Aorta (tissue), 5 donors: ENCODE measurements at places on chromosomes 5 and 9. TPM values are rescaled to one million over a fixed set of nuclear protein-coding genes. Genes with fewer than 3 reads are reported as not detected.

DNA sequence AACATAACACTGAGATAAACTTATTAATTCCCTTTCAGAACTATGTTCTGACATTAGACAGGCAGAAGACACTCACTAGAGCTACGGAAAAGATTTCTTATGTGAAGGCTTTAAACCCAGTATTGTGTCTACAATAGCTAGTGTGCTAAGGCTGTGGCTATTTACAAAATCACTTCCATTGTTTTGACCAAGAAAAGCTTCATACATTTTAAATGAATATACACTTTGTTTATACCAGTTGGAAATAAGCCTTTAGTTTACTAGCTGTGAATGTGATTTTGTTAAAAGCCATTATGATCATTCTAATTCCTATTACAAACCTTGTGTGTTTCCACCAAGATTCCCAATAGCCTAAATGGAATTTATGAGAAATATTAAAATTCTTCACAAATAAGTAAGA is 83.0 kb downstream of the AGTPBP1 start:
- no peak for DNase-seq
- H3K27me3 ChIP-seq, result no peaks in the 10 kb centered on the region
- H3K27ac ChIP-seq, result no peak overlapping the region
- peaks cover 2% of the 10 kb centered on the region for H3K36me3 ChIP-seq
- H3K4me1 ChIP-seq, result peaks cover 4% of the 10 kb centered on the region
- no peak overlapping the region for H3K4me3 ChIP-seq

GRCh38 chr5:112356178-112356956 is 62.7 kb downstream of the EPB41L4A start:
- no peak for DNase-seq
- H3K27me3 ChIP-seq, result no peaks in the 10 kb centered on the region
- peaks cover 3% of the 10 kb centered on the region for H3K4me1 ChIP-seq
- no peak overlapping the region for H3K27ac ChIP-seq
- no peak overlapping the region for H3K4me3 ChIP-seq

DNA sequence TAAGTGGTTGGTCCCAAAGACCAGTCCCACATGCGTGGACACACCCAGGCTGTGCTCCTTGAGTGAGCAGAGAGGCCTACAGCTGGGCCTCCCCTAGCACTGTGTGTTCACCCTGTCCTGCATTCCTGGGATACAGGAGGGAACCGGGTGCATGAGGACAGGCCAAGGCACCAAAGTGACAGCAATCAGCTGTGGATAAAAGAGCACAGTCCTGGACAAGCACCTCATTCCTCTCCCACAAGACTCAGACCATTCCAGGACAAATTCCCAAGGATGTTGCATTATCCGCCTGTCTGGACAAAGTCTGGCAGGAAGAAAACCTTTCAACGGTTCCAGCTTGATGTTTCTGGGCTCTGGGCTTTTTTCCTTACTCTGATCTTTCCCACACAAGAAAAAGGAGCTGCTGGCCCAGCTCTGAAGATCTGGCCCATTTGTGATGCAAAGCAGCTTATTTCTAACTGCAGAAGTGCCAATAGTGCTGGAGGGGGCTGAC is 273.2 kb downstream of the ENC1 start:
- H3K27ac ChIP-seq, result no peak overlapping the region
- no peaks in the 10 kb centered on the region for H3K27me3 ChIP-seq
- DNase-seq, result no peak
- H3K4me1 ChIP-seq, result no peaks in the 10 kb centered on the region
- no peaks in the 10 kb centered on the region for H3K36me3 ChIP-seq

DNA sequence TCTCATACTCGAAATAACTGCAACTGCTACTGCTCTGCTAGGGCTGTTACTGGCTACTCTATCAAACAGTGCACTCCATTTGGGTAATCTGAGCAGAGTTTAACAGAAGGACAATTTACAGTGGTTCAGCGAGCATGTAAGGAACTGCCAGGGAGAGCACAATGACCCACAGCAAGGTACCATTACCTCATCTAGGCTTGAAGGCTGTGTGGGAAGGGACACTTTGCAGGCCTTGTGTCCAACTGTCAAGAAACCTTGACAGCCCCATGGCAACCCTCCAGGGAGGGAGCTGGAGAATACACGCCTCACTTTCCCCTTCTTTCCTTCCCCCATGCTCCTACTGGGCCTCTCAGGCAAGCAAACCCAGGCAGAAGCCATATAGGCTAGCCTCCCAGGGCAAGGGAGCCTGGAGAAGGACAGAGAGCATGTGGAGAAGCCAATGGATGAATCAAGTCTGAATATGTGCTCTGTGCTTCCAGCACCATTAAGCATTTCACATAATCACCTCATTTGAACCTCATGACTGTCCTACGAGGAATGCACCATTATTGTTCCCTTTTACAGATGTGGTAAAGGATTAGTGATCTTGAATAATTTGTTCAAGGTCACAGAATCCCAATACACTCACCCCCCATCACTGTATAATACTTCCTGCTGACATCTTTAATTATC is 49.9 kb upstream of the JAK2 start:
- H3K27ac ChIP-seq, result peak overlapping the region; percentile 17
- no peaks in the 10 kb centered on the region for H3K36me3 ChIP-seq
- no peak overlapping the region for H3K4me3 ChIP-seq
- no peak for DNase-seq
- H3K4me1 ChIP-seq, result peaks cover 10% of the 10 kb centered on the region

DNA sequence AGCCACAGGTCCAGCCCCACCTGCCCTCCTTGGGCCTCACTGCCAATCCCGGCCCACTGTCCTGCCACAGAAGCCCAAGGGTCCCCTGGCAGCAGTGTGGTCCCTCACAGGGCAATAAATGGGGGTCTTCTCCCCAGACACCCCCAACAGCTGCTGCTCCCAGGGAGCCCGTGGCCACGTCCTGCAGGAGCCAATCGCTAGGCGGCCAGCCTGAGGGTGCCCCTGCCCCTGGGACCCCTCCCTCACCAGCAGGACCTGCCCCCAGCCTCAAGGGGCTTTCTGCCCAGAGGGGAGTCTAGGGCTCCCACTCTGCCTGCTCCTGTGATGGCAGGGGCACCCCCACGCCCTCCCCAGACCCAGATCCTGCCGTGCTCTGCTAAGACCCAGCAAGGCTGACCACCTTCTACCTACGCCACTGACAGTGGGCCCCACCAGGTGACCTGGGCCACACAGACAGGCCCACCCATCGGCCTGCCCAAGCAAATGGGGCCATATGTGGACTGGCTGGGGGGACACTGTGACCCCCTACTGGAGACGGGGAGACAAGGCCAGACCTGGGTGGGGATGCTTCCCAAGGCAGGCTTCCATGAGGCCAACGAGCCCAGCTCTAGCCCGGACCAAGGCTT is 17.0 kb downstream of the NOTCH1 start:
- no peaks in the 10 kb centered on the region for H3K4me1 ChIP-seq
- H3K36me3 ChIP-seq, result no peaks in the 10 kb centered on the region
- no peak overlapping the region for H3K27ac ChIP-seq
- H3K27me3 ChIP-seq, result no peaks in the 10 kb centered on the region
- DNase-seq, result no peak

DNA sequence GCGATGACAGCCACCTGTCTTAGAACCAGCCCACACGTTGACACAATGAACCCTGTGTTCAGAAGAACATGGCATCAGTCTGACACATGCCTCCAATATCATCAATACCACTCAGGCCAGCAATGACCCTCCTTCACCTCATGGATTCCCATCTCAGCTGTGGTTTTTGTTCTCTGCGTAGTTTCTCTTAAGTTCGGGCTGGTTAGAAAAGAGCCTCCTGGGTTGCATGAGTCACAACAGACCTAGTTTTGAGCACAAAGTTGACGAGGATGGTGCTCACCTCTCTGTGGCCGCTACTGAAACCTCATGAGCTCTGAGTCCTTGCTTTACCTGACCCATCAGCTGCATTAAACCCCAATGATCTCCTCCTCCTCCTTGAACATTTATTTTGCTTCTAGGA is 299.9 kb downstream of the SPOCK1 start:
- no peaks in the 10 kb centered on the region for H3K27me3 ChIP-seq
- no peaks in the 10 kb centered on the region for H3K4me1 ChIP-seq
- no peak overlapping the region for H3K27ac ChIP-seq
- no peak for DNase-seq

DNA sequence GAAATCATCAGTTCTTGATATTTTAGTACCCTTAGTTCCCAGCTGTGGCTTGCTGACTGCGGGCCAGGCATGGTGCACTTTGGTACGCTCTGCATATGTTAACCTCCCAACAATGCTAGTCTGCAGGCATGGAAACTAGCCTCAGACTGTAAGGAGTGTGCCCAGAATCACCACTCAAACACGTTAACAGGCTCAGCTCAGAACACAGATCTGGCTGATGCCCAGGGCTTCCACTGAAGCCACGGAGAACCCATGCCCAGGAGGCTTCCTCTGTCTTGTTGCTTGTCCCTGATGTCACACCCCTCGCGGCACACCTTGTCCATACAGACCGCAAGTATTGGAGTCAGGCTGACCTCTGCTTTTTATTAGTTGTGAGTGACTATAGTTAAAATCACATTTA is 187.2 kb upstream of the OTULINL start:
- H3K4me3 ChIP-seq, result no peak overlapping the region
- no peak for DNase-seq
- H3K27me3 ChIP-seq, result no peaks in the 10 kb centered on the region
- no peak overlapping the region for H3K27ac ChIP-seq
- H3K36me3 ChIP-seq, result peaks cover 6% of the 10 kb centered on the region

DNA sequence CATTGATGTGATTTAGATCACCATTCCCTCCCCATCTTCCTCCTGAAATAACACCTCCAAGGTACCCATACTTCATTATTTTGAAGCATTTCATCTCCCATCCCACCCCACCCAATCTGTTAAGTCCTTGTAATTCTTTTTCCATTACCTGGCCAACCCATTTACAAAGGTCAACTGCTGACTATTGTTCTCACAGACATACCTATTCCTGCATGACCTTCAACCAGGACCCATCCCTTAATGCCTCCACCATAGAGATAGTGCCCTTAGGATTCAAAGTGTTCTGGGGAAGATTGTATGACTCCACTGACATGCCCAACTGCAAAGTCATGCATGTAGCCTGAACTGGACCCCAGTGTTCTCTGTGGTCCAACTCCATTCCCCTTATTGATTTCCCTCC is 91.2 kb downstream of the NLN start:
- peaks cover 5% of the 10 kb centered on the region for H3K36me3 ChIP-seq
- DNase-seq, result no peak
- H3K27ac ChIP-seq, result no peak overlapping the region

GRCh38 chr9:25990376-25990775 is 312.1 kb upstream of the TUSC1 start:
- no peaks in the 10 kb centered on the region for H3K36me3 ChIP-seq
- H3K27me3 ChIP-seq, result no peaks in the 10 kb centered on the region
- no peak overlapping the region for H3K4me3 ChIP-seq
- DNase-seq, result no peak
- no peaks in the 10 kb centered on the region for H3K4me1 ChIP-seq
- no peak overlapping the region for H3K27ac ChIP-seq

- no peaks in the 10 kb centered on the region for H3K36me3 ChIP-seq
- no peak overlapping the region for H3K27ac ChIP-seq
- no peak overlapping the region for H3K4me3 ChIP-seq
- no peaks in the 10 kb centered on the region for H3K4me1 ChIP-seq
- DNase-seq, result no peak
Measured at GRCh38 chr9:1837453-1838084, 177.6 kb upstream of the SMARCA2 start.

- no peak overlapping the region for H3K27ac ChIP-seq
- no peaks in the 10 kb centered on the region for H3K36me3 ChIP-seq
- no peak overlapping the region for H3K4me3 ChIP-seq
Measured at GRCh38 chr5:151619812-151620460, 28.8 kb upstream of the FAT2 start.

DNA sequence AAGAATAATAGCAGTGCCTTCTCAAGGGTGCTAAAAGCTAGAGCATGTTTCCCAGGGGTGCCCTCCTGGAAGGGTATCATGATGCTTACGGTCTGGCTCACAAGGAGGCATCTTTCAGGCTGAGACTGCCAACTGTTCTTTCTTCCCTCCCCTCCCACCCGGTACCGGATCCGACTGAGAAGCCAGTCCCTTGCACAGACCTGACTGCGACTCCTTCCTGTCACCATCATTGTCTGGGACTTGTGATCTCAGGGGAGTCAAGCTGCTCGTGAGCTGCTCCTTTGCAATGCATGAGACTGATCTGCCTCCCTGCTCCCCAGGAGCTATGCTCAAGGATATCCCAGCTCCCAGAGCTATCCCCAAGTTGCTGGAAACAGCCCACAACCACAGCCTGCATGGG is 170.8 kb downstream of the GADD45G start:
- no peak overlapping the region for H3K4me3 ChIP-seq
- H3K4me1 ChIP-seq, result no peaks in the 10 kb centered on the region
- H3K36me3 ChIP-seq, result no peaks in the 10 kb centered on the region
- no peak for DNase-seq
- no peaks in the 10 kb centered on the region for H3K27me3 ChIP-seq

- no peaks in the 10 kb centered on the region for H3K27me3 ChIP-seq
- no peak overlapping the region for H3K27ac ChIP-seq
- no peak for DNase-seq
- peaks cover 7% of the 10 kb centered on the region for H3K36me3 ChIP-seq
- no peak overlapping the region for H3K4me3 ChIP-seq
- no peaks in the 10 kb centered on the region for H3K4me1 ChIP-seq
Measured at GRCh38 chr9:27209034-27209433, 87.9 kb downstream of the EQTN start.

DNA sequence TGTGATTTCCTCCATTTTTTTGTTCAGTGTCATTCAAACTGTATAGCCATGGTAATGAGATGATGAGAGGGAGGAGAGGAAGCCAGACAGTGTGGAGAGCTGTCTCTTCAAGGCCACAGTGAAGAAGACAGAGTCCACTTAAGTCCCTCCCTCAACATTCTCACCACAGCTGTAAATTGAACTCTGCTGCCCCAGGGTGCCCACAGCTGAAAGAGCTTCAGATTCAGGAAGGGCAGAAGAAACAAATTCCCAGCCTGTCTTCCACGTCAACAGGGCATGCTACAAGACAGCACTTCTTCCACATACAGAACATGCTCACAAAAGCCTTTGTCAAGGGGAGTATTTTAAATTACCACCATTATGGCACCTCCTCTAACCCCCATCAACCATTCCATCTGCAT is 100.4 kb downstream of the KLHL3 start:
- no peak overlapping the region for H3K27ac ChIP-seq
- no peaks in the 10 kb centered on the region for H3K27me3 ChIP-seq

DNA sequence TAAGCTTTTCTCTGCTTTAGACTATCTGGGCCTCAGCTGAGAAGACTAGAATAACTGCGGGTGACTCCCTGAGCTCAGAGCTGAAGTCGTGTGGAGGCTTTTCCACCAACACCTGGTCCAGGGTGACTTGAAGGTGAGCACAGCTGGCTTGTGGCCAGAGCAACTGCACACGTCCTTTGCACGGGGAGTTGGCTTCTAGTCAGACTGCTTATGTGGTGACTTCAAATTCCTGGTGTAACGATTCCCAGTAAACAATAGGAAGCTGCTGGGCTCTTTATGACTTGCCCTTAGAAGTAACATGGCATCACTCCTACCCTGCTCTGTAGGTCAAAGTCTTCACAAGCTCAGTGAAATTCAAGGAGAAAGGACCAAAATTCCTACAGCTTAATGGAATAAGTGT is 800.6 kb upstream of the CDH6 start:
- H3K4me1 ChIP-seq, result no peaks in the 10 kb centered on the region
- no peaks in the 10 kb centered on the region for H3K36me3 ChIP-seq
- no peak for DNase-seq
- no peak overlapping the region for H3K27ac ChIP-seq
- H3K27me3 ChIP-seq, result no peaks in the 10 kb centered on the region

The RAD50 gene
- total RNA-seq, result 29.9 TPM

The GNE gene
- total RNA-seq, result 18.3 TPM

The PCDHGB7 gene
- total RNA-seq, result 24.7 TPM

The NMRK1 gene
- total RNA-seq, result 33.1 TPM

The SLC35A4 gene
- total RNA-seq, result 43.4 TPM

The UBE2R2 gene
- total RNA-seq, result 34.3 TPM

The ZNF608 gene
- total RNA-seq, result 8.5 TPM

The IFNK gene
- not detected for total RNA-seq

The THBS4 gene
- total RNA-seq, result 23.6 TPM

The FBN2 gene
- 1.5 TPM for total RNA-seq
